ENCODE measurements at places on chromosomes 1 and 21.

DNA sequence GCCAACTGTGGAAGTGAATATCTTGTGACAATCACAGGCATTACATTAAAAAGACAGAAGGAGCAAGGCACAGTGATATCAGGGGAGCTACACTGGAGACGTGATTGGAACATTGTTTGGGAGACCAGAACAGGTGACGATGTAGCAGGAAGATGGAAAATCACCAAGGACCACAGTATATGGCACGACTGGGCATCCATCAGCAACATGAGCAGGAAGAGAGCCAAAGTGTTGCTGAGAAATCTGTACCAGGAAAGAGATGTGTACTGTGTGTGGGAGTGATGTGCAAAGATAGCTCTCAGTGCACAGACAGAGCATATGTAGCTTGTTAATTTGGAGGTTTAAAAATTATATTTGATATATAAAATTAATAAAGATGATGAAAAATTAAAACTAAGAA lies 790.6 kb upstream of the ADGRL2 start:
- no peak for DNase-seq

- peak; percentile 81 for DNase-seq
Measured at GRCh38 chr1:58815686-58816071, 31.8 kb upstream of the JUN start.

GRCh38 chr1:26358411-26359384 lies 4.8 kb upstream of the CRYBG2 start:
- peak; percentile 84 for DNase-seq

GRCh38 chr1:69511426-69512192 lies 56.1 kb upstream of the LRRC7 start:
- DNase-seq: no peak

DNA sequence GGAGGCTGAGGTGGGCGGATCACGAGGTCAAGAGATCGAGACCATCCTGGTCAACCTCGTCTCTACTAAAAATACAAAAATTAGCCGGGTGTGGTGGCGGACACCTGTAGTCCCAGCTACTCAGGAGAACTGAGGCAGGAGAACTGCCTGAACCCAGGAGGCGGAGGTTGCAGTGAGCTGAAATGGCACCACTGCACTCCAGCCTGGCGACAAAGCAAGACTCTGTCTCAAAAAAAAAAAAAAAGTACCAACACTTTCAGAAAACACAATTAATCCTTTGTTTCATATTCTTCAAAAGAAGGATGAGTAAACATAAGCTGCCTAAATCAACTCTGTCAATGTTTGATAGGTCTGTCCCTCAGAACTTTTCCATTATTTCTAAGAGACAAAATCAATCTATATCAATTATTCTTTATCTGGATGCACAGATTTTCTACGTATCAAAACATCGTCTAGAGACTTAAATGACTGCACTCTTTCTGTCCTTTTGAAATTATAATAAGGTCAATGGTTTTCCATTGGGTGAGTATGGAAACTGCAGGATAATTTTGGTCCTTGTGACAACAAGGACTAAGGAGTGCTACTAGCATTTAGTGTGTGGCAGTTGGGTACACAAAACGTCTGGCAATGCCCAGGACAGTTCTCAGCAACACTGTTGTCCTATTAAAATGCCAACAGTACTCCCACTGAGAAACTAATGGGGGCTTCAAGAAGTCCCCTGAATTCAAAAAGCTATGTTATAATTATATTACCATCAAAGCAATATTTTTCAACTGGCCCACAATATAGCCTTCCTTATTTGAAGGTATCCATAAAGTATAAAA lies 40.7 kb downstream of the LPGAT1 start:
- no peak for DNase-seq

DNA sequence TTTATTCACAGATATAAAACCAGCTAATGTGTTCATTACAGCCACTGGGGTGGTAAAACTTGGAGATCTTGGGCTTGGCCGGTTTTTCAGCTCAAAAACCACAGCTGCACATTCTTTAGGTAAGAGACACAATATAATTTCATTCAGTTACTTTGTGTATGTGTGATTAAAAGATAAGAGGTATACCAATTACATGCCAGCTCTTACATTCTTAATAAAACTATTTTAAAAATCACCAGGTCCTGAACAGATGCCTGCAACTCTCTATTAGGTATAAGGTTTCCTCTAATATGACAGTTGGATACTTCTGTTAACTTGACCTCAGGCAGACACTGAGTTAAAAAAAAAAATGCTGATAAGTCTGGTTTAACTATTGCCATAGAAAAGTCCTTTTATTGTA lies 122.1 kb downstream of the NEK7 start:
- no peak for DNase-seq

GRCh38 chr1:218303176-218303879 lies 18.2 kb downstream of the RRP15 start:
- no peak for DNase-seq

DNA sequence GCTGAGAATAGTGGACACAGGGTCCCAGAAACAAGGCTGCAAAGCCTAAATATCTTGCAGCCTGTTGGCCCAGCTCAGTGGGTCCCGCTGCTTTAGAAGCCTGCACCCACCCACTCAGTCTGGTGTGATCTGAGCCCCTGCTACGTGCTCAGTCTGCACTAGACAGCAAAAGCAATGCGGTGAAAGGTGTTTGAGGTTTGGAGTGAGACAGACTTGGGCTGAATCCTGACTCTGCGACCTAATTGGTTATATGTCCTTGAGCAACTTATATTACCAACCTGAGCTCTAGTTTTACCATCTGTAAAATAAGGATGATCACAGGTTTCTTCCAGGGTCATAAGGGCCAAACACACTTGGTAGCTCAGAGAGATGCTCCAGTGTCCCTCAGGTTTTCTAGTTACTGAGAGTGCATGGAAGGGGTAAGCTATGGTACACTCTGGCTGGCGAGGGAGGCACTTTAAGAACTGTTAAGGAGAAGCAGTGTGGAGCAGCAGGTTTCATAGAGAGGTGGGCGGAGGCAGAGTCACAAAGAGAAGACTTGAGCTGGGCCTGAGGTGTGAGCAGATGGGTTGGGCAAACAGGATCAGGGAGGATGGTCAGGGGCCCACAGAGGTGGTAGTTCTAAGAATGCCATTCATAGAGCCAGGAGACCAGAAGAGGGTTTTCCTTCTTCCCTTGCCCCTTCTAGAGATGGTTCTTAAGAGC lies 10.1 kb downstream of the TMEM200B start:
- DNase-seq: no peak

- no peak for DNase-seq
Measured at GRCh38 chr1:167493372-167493771, 25.0 kb downstream of the CD247 start.

DNA sequence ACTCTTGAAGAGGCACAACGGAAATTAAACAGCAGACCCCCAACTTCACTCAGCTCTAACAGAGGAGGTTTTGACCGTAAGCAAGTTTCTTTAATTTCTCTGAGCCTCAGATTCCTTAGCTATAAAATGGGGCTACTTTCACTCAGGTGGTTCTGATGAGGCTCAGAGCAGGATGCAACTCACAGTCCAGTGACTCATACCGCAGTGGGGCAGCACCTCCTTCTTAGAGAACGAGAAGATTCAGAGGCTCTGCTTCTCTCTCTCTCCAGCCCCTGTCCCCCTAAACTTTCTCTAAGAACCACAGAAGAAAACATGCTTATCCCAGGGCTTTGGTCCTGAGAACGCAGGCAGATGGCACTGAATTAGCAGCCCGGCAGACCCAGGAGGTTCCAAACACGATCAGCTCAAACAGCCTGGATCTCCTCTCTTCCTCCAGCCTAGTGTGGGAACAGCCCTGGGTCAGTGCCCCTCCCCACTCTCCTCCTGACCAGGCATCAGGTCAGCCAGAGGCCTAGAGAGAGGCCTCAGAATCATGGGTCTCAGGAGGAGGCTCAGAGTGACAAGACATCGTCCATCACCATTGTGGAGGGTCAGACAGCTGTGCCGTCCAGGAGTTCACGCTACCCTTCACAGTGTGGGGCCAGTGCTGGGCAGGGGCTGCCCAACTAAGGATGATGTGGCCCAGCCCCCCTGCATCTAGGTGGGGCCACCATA lies 433.0 kb downstream of the PTPRU start:
- DNase-seq: no peak

DNA sequence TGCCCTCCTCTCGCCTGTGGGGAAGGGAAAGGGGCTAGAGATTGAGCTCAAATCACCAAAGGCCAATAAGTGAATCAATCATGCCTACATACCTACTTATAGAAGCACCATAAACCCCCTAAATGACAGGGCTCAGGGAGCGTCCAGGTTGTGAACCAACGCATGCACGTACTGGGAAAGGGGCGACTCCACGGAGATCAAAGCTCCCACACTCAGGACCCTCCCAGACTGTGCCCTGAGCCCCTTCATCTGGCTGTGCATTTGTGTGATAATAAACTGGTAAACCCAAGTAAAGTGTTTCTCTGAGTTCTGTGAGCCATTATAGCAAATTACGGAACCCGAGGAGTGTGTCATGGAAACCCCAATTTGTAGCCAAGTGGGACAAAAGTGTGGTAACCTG lies 23.8 kb upstream of the PRDM15 start:
- DNase-seq: no peak

- DNase-seq: no peak
Measured at GRCh38 chr1:104884939-104885338, 1135.2 kb downstream of the AMY1C start.

GRCh38 chr1:91335603-91336002 lies 69.0 kb downstream of the HFM1 start:
- DNase-seq: no peak

DNA sequence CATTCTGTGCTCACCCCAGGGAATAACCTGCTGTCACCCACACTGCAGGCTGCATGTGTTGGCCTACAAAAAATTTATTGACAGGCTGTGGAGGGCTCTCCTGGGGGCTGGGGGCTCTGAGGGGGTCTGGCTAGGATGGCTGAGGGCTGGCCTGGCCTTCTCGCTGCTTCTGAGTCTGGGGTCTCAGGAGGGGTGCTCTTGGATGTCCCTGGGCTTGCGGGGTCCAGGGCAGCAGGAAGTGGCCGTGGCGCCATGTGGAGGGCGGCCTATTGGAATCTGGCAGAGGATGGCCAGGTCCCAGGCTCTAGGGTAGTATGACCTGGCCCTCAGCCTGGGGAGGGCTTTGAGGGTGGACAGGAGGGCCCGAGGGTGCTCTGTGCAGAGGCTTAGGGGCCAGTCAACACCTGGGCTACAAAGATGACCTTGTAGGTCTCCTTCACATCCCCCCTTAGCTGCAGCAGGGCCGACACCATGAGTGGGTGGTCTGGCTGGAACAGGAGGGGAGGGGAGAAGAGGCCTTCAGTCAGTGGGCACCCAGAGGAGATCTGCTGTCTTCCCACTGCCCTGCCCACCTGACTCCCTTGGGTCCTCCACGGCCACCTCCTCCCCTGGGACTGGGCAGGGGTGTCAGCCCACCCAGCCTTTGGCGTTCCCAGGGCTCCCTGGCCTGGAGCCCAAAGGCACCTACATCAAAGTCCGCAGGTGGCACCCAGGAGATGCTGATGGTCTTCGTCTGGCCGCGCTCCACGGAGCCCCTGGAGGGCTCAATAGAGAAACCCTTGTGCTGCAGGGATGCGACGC lies 3.0 kb upstream of the TMEM52 start:
- DNase-seq: no peak

DNA sequence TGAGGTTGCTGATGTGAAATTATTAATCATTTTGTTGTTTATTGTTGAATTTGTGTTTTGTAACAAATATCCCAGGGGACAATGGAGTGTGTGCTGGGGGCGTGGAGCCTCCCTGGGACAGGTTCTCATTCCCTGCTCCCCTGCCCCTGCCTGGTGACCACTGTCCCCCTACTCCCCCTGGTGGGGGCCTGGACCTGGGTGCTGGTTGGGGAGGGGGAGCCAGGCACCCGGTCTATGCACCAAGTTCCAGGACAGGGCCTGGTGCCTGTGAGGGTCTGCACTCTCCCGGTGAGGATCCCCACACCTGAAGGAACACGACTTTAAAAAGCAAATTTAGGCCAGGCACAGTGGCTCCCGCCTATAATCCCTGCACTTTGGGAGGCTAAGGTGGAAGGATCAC lies 42.4 kb downstream of the CHD5 start:
- DNase-seq: peak; percentile 15

GRCh38 chr1:234598974-234599616 lies 10.9 kb downstream of the IRF2BP2 start:
- DNase-seq: no peak

- DNase-seq: no peak
Measured at GRCh38 chr1:55287723-55288122, 72.6 kb upstream of the USP24 start.

- DNase-seq: peak; percentile 78
Measured at GRCh38 chr1:1360506-1361169, 2.3 kb upstream of the MXRA8 start.

DNA sequence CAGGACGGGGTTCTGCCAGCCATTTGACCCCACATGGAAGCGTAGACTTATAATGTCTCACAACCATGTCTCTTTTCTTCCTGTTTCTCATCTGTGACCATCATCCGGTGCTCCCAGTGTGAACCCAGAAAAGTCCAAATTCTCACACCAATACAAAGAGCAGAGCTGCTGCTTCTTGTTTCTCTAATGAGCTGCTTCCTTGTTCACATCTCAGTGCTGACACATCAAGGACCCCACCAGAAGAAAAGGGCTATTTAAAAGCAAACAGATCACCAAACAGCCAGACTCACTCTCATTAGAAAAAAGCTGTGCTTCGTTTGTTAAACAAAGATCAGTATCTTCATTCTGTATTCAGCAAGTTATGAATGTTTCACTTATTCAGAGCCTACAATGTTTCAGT lies 835 bp upstream of the LCE1D start:
- DNase-seq: no peak

DNA sequence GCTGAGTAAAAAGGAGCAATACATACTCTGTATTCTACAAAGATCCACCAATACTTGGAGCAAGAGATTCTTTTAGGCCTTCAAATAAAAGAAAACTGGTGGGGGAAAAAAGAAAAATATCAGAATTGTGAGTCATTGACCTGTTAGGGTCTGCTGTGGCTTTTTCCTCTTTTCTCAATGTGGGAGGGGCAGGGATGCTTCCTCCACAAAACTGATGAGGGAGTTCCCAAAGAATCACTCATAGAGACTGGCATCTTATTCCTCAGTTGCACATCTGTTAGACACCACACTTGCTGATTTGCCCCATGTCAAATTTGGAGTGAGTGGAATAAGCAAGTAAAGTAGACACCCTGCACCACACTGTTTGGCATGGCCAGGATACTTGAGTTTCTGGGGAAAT lies 16.6 kb downstream of the C1orf141 start:
- DNase-seq: no peak

GRCh38 chr1:185719021-185719420 lies 15.2 kb upstream of the HMCN1 start:
- DNase-seq: no peak

- no peak for DNase-seq
Measured at GRCh38 chr1:99725996-99726395, 40.4 kb downstream of the FRRS1 start.

- no peak for DNase-seq
Measured at GRCh38 chr1:172184506-172185191, 235.8 kb upstream of the C1orf105 start.

DNA sequence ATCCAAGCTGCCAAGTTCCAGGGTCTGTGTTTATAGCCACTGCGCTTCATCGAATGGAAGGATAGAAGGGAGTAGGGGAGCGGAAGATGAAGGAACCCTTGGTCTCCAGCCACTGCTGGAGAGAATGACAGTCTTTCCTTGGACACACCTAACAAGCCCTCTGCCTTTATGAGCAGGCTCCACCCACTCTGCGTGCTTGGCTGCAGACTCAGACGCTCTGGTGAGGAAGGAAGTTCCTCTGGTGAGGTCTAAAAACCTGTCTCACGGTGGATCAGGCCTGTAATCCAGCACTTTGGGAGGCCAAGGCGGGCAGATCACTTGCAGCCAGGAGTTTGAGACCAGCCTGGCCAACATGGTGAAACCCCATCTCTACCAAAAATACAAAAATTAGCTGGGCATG lies 55.4 kb downstream of the MATN1 start:
- peak; percentile 78 for DNase-seq
